ENCODE measurements at places on chromosomes 6 and 20.

DNA sequence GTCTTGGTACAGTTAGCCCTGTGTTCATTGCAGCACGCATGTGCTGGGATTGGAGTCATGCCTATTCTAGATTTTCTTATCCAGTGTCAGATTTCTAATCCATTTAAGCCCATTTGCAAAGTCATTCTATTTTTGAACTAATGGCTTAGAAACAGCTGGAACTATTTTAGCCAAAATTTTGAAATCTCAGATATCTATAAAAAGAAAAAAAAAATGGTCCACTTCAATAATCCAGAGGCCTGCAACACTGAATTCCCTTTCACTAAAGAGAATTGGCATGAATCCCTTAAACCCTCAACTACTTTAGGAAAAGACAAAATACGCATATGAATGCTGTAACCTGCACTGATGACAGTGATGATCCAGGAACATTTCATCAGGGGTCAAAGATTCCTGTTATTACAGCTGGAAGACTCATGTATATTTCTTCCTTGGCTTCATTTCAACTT is 1.5 kb downstream of the COL21A1 start:
- no peak for DNase-seq

GRCh38 chr6:1572892-1573291 is 36.8 kb upstream of the FOXC1 start:
- no peak for DNase-seq

- DNase-seq, result no peak
Observed at GRCh38 chr20:13659288-13659687, 20.6 kb upstream of the TASP1 start.

- no peak for DNase-seq
Observed at GRCh38 chr20:54474866-54475265, 527 bp upstream of the DOK5 start.

- no peak for DNase-seq
Observed at GRCh38 chr20:19823971-19824370, 65.9 kb downstream of the RIN2 start.

DNA sequence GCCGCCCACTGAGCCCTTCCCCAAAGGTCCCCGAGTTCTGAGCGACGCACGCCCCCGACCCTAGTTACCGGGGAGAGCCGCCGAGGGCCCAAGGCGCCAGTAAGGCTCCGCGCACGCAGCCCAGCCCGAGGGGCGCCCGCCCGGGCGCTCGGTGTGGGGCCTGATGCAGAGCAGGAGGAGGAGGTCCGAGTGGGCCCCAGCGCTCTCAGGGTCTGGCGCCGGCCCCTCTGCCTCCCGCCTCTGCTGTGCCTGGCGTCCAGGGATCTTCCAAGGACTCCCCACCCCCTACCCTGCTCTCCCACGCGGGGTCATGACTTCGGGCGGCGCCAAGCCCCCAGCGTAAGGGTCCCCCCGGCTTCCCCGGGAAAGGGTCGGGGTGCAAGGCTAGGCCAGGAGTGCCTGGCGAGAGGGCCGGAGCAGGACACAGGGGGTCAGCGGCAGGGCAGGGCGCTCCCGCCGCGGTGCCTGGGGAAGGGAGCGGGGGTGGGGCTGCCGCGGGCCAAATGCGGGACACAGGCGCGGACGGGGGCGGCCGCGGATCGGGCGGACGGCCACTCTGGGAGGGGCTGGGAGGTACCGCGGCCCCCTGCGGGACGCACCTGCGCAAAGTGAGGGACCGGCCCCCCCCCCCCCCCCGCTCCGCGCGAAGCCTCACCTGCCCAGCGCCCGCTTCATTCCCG is 637 bp downstream of the ABHD12 start:
- peak; percentile 13 for DNase-seq

DNA sequence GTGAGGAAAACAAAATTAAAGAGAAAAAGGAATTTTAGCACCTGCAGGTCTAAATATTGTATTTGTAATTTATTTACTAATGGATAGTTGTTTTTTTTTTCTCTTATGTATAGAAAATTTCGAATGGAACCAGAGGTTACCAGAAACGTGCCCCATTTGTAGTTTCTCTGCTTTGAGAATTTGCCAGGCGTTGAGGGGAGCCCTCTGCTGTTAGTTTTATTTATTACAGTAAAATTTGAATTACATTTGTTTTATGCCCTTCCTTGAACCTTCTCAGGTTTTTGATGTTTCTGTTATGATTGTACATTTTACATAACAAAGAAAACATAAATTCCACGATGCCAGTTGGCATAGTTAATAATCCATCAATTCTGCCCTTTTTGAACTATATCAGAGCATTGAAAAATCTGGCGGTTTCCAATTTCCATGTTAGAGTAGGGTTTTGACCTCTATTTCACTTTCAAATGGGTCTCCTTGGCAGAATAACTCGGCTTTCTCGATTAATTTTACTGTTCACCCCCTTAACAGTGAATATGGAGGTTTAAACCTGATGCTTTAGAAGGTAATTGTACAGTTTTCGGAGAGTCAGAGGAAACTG is 35.1 kb upstream of the RFPL4B start:
- DNase-seq, result peak; percentile 9

DNA sequence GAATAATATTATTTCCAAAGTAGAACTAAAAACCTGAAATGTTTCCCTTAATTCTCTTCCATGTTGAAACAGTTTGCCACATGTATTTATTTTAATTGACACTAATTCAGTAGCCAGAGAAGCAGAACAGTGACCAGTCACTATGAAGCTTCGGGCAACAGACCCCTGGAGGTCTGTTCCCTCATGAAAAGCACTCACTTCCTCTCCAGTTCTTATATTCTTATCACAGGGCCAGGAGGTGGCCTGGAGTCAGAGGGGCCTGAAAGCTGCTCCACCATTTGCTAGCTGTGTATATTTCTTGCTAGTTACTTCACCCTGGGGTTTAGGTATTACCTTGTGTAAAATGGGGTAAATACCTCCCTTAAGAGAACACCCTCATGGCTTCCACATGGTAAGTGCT is 49.1 kb downstream of the MAP7 start:
- no peak for DNase-seq

DNA sequence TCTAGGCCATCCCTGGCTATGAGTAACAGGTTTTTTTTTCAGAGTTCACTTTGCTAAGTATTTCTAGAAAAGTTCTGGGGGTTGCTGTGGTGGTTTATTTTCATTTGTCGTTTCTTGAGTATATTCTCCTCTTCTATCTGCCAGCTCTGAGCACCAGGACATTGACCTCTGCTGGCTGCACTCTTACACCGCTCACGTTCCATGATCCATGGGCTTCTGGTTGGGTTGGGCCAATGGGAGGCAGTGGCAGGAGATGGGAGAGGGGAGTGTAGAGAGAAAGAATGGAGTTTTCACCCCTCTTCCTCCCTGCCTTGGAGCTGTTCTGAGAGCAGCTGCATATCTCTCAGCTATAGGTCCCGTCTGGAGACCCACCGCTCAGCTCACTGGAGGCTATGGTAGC is 161.0 kb upstream of the ATXN1 start:
- no peak for DNase-seq
